Stimulated activated naive CD8-positive, alpha-beta T cell treated with anti-CD3 and anti-CD28 coated beads, Interleukin-15, Interleukin-2, amounts not matched to agents 100 U/mL and 50 U/mL, for 24 hours (primary cell): ENCODE measurements at places on chromosomes 1 and 21.

GRCh38 chr1:153238527-153238926, 21.0 kb upstream of the LORICRIN start:
- DNase-seq, result no peak

DNA sequence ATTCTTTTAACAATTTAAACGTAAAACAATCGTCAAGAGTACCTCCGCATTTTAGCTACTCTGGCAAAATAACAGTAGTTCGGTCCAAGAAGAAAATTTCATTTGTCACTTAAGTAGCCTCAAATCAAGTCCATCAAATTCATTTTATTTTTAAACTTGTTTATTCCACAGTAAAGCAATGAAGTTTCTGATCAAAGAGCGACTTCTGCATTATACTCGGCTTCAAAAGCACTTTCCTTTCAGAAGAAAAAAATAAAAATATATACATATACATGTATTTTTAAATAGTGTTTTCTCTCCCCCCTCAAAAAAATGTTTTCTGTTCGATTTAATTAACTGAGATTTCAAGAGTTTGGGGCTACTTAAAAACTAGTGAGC, 115.0 kb downstream of the RERE start:
- no peak for DNase-seq

- no peak for DNase-seq
Observed at GRCh38 chr1:74681001-74681400, 7.4 kb upstream of the ERICH3 start.

- DNase-seq, result no peak
Observed at GRCh38 chr1:84693785-84694184, 3.5 kb upstream of the SSX2IP start.

- DNase-seq, result no peak
Observed at GRCh38 chr1:178644308-178645120, 80.5 kb upstream of the RALGPS2 start.

- DNase-seq, result no peak
Observed at GRCh38 chr1:154414606-154415005, 9.5 kb downstream of the IL6R start.

DNA sequence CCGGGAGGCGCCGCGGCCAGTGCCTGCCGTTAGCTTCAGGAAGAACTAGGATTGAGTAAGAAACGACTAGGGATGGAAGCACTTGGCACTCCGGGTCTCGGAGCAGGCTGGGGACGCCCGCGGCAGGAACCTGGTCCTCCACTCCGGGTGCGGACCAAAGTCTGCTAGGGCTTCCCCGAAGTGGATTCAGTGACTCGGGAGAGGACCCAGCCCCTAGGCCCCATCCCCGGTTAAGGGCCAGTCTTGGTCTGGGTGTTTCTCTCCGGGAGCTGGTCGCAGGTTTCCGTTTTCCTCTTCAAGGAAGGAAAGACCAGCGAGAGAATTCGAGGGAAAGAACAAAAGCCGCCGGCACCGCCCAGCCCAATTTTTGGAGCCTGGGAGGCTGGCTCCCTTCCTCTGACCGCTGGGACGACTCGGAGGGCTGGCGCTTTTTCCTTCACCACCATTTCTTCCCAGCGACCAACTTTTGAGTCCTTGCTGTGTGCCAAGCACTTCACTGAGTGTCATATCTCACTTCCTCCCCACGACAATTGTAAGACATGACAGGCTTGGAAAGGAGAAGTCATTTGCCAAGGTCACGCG, 16.8 kb upstream of the STMN1 start:
- no peak for DNase-seq

GRCh38 chr1:207500306-207500705, 4.3 kb downstream of the CR1 start:
- no peak for DNase-seq
